ENCODE measurements at places on chromosomes 2 and 18.

- no peak for DNase-seq
Measured at GRCh38 chr2:43050866-43051265, 175.5 kb downstream of the ZFP36L2 start.

DNA sequence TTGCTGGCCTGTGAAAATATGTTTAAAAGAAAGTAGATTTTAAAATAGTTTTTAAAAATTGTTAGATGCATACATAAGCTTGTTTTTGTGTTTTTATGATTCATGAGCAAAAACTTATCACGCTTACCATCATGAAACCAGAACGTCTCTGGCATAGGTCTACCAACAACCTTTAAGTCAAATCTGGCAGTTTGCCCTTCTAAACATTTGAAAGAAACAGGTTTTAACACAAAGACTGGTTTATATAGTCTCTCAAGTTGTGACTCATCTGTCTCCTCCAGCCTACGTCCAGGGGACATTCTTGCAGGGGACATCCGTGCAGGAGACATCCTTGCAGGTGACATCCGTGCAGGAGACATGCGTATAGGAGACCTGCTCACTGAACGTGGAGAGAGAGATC, 29.6 kb downstream of the TTN start:
- DNase-seq, result no peak

GRCh38 chr2:218622606-218623365, 15.1 kb downstream of the PLCD4 start:
- no peak for DNase-seq

DNA sequence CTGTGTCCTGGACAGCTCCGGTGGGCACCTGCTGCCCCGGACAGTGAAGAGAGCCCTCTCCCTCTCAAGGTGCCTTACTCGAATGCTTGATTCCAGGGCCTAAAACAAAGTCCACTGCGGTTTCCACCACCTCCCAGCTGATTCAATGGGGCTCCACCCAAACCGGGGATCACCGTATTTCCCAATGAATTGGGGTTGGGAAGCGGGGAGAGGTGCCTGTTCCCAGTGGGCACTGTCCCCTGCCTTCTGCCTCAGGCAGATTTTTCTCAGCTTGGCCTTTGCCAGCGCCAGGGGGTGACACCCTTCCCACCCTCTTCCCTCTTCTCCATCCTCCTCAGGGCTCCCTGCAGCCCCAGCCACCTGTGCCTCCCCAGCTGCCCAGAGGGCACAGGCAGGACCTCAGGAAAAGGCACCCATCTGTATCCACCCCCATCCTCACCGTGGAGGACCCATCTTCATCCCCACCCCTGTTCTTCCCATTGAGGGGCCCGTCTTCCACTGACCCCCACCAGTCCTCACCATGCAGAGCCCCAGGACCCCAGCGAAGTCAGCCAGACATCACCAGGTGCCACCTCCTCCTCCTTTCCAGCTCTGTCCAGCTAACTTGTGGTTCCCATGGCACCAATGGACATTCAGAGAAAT, 66.7 kb upstream of the HPCAL1 start:
- DNase-seq, result no peak

GRCh38 chr2:126827371-126827770, 71.3 kb upstream of the TEX51 start:
- no peak for DNase-seq

DNA sequence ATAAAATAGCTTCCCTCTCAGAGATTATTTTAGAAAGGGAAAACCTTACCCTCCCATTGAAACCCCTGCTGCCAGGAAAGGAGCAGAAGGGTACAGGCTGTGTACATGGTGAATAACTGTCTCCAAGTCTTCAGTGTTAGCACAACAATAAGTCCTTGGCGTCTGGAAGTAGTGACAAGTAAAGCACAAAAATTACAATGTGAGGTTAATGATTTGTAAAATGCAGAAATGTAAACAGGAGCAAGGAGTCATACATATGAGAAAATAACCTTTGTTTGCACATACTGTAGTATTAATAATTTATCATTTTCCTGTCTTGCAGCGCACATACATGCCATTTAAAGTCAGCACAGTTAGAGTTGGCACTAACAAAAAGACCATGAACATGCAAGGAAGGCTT, 40.5 kb downstream of the ABHD3 start:
- no peak for DNase-seq

GRCh38 chr2:66164470-66164869, 270.5 kb upstream of the MEIS1 start:
- DNase-seq, result no peak

GRCh38 chr2:97911922-97912575, 83.7 kb downstream of the TMEM131 start:
- DNase-seq, result no peak

- peak; percentile 49 for DNase-seq
Measured at GRCh38 chr2:36338827-36339145, 16.8 kb upstream of the CRIM1 start.

- no peak for DNase-seq
Measured at GRCh38 chr2:216082117-216082711, 495 bp downstream of the TMEM169 start.

- no peak for DNase-seq
Measured at GRCh38 chr2:130823171-130823885, 13.4 kb upstream of the ARHGEF4 start.

GRCh38 chr2:190863946-190864345, 16.7 kb upstream of the GLS start:
- DNase-seq, result no peak

DNA sequence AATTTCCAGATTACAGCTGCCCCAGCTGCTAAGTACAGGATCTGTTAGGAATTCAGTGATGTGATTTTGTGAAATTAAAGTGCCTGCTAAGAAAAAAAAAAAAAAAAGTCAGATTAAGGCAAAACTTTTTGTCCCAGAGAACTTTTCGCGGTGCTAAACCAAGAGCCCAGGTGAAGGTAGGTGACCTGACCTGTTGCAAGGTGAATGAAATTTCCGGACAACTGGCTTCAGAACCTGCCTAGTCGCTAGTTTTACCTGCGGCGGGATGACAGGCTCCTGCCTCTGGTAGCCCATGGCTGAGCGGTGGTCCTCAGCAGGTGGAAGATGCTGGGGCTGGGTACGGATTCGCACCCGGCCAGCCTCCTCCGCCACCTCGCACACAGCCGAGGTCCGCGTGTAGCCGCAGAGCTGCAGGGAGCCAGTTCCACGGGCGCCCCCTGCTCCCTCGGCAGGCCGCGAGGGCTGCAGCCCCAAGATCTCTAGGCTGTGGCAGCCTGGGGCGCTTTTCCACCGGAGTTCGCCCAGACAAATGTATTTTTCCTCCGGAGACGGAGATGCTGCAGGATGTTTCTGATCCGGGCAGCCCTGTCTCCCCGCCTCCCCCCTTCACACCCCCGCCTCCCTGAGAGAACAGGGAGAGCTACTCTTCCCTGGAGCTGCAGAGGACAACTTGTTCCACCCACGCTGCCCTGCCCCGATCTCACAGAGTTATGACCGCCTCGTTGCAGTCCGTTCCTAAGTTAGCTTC, at the start of gene SLC38A11:
TSS of gene SLC38A11 (minus strand) at position 572 of the 748 bp plus-strand sequence. CDS start at position 294, 278 bp downstream.
- DNase-seq, result no peak

DNA sequence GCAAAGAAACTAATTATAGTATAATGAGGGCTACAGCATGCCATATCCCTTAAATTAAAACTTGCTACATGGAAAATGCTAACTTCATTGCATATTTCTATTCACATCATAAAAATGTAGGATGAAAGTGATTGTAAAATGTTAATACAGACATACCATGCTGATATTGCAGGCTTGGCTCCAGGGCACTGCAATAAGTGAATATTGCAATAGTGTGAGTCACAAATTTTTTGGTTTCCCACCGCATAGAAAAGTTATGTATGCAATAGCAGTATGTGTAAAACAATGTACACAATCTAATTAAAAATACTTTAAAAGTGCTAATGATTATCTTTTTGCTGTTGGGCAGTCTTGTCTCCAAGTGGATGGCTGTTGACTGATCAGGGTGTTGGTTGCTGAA, 162.1 kb downstream of the CD8B2 start:
- DNase-seq, result no peak

DNA sequence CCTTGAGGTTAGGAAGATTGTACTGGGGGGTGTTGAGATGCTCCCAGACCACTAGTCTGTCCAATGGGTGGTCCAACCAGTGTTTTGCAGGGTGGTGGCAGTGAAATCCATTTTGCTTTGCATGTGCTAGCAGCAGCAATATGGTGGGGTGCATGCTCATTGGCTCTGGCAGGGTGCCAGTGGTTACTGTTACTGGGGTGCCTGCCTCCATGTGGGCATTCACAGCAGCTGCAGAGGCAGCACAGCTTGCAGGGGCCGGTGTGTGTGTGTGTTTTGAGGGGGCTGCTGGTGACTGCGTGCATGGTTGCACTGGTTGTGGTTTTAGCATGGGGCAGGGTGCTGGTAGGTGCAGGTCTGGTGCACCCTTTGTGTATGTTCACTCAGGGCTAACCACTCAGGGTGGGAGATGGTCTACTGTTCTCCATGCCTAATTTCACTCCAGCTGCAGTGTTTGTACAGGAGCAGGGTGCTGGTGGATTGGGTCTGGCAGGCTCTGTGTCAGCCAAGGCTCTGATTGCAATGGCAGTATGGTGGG, 265.4 kb downstream of the NUP35 start:
- DNase-seq, result no peak

DNA sequence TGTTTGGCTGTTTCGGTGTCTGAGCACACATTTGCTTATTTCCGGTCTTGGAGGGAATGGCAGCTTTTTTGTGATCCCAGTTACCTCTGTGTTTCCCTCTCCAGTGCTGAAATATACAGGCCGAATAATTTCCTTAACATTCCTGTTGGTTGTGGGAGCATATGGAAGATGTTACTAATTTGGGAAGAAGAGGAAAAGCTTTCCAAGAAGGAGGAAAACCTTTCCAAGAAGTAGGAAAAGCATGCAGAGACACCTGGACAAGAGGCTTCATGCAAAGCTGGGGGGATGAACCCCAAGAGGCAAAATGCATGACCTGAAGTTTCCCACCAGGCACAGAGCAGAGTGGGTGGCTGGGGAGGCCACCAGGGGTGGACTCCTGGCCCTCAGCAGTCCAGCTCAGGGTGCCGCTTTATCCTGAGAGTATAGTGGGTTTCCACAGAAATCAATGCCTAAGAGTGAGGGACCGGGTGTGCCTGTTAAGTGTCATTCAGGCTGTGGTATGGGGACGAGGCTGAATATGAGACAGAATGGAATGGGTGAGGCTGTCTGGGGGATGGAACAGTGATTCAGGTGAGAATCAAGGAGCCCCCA, 25.5 kb upstream of the GNAL start:
- DNase-seq, result no peak

DNA sequence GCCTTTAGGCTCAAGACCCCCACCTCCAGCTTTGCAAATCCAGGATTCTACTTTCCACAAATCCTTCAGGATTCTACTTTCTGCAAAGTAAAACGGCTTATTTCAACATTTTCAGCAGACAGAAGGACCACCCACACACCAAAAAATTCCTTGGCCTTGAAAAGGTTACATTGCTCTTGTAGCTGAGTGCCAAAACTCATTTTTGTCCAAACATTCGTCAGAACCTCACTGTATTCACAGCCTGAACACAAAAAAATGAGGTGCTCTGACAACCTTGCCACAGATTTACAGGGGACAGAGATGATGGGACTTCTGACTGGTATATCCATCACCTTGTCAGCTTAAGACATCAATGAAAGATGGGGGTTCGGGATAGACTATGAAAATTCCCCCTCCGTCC, 63.0 kb upstream of the COX7A2L start:
- peak; percentile 29 for DNase-seq

GRCh38 chr18:53991805-53992204, 232.7 kb downstream of the MBD2 start:
- DNase-seq, result peak; percentile 53

GRCh38 chr2:961786-962185, 11.1 kb downstream of the SNTG2 start:
- no peak for DNase-seq

GRCh38 chr2:69926849-69927515, 12.1 kb downstream of the MXD1 start:
- DNase-seq, result no peak

GRCh38 chr2:233423552-233423860, 69.2 kb downstream of the DGKD start:
- no peak for DNase-seq

- no peak for DNase-seq
Measured at GRCh38 chr2:24329700-24330099, 30.6 kb downstream of the ITSN2 start.

GRCh38 chr18:2978661-2979106, 34.3 kb downstream of the LPIN2 start:
- DNase-seq, result peak; percentile 94

DNA sequence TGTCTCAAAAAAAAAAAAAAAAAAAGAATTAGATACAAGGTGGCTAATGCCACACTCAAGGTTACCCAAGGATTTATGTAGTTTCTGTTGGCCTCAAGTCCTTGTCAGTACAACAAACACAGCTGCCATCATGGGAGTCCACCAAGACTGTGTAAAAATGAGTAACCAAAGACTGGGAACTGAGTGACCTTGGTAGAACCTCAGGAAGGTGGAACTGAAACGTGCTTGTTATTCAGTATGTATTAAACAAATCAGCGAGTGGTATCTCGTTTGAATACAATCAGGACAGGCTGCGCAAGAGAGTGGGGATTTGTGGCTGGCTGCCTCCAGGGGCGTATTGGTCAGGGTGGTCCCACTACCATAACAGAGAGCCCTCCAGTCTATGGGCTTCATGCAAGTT, 1.6 kb upstream of the SFTPB start:
- no peak for DNase-seq

DNA sequence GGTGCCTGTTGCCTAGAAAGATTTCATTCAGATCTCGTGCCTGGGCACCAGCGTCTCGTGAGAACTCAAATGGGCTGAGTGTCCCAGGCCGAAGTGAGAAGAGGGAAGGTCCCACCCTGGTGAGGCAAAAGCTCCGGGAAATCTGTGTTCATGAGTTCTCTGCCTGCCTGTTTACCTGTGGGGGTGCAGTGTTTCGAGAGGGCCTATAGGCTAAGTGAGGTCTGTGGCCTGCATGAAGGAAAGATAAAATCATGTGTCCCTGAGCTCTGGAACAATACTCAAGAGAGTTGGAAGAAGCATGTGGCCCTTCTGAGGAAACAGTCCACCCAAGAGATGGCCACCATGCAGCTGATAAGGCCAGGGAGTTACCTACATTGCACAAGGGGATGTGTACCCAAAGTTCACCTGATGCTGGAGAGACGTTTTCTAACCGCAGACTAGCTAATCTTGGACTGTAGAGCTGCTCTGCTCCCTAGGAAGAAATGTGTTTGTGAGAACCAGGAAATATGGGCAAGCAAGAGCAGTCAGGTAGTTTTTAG, 63.5 kb upstream of the ST3GAL5 start:
- DNase-seq, result no peak

DNA sequence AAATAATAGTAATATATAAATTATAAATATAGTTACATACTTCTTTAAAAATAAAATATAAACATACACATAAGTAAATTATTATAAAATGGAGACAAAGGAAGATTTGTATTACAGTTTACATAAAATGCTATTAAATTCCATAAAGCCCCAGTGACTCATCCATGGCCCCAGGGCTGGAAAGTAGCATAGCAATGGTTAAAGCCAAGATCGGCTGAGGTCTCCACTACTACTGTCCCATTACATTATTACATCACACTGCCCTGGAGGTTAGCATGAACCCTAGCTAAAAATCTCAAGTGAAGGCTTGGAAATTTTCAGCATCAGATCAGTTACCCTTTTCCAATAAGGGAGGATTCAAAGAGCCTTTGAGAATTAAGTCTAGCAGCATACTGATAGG, 936.2 kb downstream of the DSC3 start:
- peak; percentile 9 for DNase-seq
